ENCODE measurements at places on chromosomes 12 and 14.

GRCh38 chr14:68568907-68569897 is 223.7 kb downstream of the ZFP36L1 start:
- DNase-seq = no peak

- DNase-seq = no peak
Measured at GRCh38 chr12:53378724-53379388, 1.1 kb upstream of the SP1 start.

GRCh38 chr12:6724409-6724797 is 557 bp downstream of the COPS7A start:
- no peak for DNase-seq

GRCh38 chr14:100523843-100524169 is 63.4 kb downstream of the BEGAIN start:
- no peak for DNase-seq

DNA sequence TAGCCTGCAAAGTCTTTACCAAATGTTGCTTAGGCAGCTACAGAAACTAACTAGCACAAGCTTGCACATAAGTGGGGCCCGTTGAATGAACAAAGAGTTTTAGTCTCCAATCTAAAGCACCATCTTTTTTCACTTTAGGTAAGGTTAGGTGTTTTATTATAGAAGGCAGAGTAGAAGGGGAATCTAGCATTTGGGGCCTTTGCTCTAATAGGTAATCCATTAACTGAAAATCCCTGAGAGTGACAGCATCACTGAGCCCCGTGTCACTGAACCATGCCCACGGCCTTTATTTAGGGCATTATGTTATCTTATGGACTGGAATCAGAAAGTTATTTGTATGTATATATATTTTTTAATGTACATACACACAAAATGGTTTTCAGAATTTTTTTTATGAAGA is 25.1 kb downstream of the CPNE8 start:
- no peak for DNase-seq

DNA sequence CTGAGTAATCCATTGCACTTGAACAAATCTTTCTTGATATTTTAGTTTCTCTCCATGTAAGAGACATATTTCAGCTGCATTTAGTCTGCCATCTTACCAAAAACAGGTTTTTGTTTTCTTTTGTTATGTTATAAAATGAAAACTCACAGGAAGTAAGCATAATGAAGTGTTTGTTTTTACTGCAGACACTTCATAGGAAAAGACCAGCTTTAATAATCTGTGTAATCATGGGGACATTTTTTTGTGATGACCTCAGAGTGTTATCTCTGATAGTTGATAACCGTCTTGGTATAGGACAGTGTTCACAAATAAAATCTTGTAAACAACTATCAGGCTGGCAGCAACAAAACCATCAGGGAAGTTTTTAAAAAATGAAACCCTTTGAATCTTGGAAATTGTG is 266.2 kb upstream of the OR4E1 start:
- no peak for DNase-seq

DNA sequence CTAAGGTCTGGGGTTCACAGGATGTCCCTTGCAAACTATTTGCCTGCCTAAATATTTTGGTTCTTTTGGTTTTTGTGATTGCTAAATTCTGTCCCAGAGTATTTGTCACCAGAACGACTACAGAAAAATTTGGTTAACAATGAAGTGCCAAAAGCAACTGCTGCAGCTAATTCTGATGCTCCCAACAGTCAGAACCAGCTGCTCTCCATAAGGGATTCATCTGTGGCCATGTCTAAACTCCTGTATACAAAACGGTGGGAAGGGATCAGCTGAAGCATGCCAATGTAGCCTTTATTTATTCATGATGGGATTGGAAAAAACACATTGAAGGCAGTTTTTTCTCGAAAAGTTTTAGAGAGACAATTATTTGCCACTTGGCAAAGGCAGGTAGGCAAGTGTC is 29.3 kb upstream of the PELI2 start:
- DNase-seq = no peak

DNA sequence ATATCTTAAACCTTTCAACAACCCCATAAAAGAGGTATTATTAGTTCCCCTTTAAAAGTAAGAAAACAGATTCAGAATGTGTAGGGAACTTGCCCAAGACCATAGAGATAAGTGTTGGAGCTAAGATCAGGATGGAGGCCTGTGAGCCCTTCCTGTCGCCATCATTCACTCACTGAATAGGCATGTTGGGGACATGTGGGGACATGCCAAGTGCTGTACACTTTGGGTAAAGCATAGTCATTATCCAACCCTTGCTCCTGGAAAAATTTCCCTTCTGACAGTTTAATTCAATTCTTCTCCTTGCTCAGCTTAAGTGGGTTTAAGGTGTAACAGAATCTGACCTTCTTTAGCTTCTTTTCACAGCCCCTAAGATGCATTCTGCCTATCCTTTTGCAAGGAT is 28.0 kb upstream of the C12orf42 start:
- DNase-seq = no peak

DNA sequence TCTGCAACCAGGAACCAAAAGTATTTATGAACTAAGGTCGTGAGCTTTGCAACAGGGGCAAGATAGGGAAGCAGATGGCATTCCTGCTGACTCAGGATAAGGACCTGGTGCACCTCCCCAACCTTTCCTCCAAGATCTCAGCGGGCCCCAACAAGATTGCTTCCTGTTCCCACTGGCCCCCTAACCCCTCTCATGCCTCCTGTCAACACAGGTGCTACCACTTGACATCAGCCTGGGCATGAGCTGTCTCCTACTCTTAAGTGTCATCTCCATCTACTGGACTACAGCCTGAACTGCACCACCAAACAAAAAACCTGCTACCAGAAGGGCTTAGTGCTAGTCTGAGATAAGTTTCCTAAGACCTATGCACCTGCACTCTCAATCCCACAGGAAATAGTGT is 32.7 kb downstream of the MED6 start:
- no peak for DNase-seq

DNA sequence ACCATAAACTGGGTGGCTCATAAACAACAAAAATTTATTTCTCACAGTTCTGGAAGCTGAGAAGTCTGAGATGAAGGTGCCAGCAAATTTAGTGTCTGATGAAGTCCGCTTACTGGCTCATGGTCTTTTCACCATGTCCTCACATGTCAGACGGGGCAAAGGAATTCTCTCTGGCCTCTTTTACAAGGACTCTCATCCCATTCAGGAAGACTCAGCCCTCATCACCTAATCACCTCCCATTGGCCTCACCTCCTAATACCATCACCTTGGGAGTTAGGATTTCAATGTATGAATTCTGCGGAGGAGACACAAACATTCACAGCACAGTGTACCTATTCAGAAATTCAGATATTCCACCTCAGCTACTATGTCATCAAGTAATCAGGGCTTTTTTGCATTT is 357.6 kb downstream of the PAWR start:
- DNase-seq = no peak

DNA sequence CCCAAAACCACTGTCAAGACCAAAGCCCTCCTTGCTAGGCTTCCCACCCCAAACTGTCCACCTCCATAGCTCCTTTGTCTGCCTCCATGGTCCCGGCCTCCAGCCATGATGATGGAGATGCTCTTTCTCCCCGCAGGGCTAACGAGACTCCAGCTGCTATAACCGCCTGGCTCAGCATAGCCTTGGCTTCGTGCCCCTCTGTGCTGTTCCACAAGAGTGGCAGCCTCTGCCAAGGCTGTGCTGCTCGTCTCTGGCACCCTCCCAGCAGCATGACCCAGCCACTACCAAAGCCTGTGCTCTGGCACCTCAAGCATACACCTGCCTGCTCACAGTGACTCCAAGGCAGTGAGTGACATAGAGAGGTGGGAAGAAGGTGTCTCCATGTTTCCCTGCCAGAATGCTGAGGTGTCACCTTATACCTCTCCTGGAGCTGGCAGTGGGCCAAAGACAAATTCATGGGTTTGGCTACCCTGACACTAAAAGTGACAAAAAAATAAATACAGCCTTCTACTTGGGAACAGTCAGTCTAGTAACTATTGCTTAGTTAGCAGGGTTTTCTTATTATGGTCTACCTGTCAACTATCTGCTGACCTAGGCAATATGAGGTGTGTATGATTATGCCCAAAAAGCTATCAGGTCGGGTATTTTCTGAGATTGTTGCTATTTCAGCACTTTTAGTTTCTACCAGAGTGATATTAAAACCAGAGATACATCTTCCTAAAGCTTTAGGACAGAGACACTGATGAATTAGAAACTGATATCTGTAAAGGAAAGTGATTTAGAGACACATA is 16.1 kb upstream of the KRT73 start:
- no peak for DNase-seq

DNA sequence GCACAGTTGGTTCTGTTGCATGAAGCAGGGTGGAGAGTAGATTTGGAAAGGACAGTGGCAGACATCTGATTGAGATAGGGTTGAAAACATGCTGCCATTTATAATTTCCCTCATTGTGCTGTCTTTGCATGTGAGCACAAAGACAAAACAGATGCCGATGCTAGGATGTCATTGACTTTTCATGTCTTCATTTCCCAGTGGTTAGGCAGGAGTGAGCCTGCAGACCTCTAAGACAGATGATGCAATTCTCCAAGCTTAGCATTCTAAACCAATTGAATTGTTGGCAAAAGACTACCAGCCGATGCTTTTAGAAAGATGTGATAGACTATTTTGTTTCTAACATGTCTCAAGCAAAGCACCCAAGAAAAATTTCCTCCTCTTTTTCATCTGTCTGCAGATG is 37.1 kb upstream of the PELI2 start:
- DNase-seq = no peak

Measured in activated CD8-positive, alpha-beta memory T cell treated with anti-CD3 and anti-CD28 coated beads, Interleukin-2, amount 50 U/mL, for 4 hours (primary cell).